ENCODE measurements at places on chromosomes 13 and 19.

- DNase-seq, result peak; percentile 45
Observed at GRCh38 chr19:48196933-48197665, 26.6 kb downstream of the ZSWIM9 start.

- no peak for DNase-seq
Observed at GRCh38 chr19:22603518-22604440, 30.3 kb upstream of the ZNF492 start.

DNA sequence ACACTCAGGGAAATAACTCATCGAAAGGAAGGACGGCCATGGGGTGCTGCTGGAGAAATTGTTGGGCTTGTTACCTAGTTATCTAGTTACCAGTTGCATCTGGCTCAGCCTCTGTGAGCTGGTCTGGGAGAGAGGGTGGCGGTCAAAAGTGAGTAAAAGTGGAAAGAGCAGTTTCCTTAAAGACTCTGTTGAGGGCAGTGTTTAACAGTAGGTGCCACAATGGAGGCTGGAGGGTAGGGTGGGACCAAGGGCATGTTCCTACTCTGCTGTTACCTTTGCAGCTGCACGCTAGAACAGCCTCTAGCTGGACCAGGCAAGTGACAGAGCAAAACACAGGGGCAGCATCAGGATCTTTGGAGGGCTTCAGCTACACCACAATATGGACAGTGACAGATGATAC lies 228.8 kb upstream of the STARD13 start:
- DNase-seq, result peak; percentile 72

GRCh38 chr13:23876265-23876664 lies 12.9 kb downstream of the MIPEP start:
- DNase-seq, result peak; percentile 23

- DNase-seq, result no peak
Observed at GRCh38 chr19:56705939-56706338, 34.4 kb upstream of the ZNF835 start.

- DNase-seq, result peak; percentile 84
Observed at GRCh38 chr13:107203146-107203847, 635.4 kb upstream of the ARGLU1 start.

DNA sequence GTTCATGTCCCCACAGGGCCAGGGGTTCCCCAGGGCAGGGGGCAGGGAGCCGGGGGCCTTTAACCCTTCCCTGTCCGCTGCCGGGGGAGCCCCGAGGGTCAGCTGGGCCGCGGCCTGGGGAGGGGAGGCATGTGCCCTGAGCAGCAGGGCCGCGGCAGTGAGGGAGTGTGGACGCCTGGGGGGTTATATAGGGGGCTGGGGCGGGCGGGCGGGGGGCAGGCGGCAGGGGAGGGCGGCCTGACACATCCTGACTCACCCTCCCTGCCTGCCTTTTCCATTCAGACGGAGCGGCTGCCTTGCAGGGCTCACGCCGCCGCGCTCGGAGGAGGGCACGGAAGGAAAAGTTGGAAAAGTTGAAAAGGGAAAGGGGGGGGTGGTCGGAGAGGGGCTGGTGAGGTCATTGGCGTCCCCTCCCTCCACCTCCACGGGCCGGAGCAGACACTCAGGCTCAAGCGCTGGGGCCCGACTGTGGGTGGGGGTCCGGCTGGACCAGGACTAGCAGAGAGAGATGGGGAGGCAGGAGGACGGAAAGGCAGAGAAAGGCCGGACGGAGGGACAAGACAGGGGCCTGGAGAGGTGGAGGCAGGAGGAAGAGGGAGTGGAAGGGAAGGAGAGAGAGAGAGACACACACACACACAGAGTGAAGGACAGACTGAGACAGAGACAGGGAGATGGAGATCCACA lies at the start of gene IL11:
TSS of gene IL11 (minus strand) at position 159 of the 684 bp plus-strand sequence. CDS start at position 6, 153 bp downstream.
- DNase-seq, result peak; percentile 73

GRCh38 chr19:3821857-3822364 lies 35.7 kb upstream of the MATK start:
- peak; percentile 64 for DNase-seq

DNA sequence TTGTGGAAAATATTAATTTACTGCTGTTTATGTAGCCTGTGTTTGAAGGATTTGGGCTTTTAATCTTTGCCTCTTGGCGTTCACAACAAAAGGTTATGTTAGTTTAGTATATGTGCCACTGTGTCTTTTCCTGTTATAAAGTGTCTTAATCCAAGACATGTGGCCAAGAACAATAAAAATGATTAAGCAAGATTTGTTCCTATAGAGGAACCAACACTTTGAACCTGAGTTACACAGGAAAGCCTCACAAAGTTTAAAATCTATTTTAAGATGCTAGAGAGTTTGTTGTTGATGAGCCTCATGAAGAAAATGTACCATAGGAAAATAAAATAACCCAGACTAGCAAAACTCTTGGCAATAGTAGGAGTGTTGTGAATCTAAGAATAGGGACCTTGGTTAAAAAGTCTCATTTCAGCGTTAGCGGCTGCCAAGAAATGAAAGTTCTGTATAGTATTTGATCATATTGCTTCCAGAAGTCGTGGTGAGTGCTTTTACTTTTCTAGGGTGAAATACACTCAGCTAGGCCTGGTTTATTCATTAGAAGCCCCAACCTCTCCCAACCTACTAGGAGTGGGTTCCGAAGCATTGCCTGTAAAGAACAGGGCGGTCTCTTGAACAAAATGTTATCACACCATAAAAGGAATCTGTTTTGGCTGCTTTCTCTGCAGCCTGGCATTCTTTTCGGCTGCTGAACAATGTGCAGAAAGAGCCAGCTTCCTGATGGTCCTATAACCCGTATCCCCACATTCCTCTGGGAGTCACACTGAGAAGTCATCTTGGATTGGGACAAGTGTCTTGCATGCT lies 102.6 kb downstream of the LRCH1 start:
- DNase-seq, result peak; percentile 69

GRCh38 chr19:5823579-5824281 lies 15.8 kb downstream of the FUT6 start:
- peak; percentile 47 for DNase-seq

DNA sequence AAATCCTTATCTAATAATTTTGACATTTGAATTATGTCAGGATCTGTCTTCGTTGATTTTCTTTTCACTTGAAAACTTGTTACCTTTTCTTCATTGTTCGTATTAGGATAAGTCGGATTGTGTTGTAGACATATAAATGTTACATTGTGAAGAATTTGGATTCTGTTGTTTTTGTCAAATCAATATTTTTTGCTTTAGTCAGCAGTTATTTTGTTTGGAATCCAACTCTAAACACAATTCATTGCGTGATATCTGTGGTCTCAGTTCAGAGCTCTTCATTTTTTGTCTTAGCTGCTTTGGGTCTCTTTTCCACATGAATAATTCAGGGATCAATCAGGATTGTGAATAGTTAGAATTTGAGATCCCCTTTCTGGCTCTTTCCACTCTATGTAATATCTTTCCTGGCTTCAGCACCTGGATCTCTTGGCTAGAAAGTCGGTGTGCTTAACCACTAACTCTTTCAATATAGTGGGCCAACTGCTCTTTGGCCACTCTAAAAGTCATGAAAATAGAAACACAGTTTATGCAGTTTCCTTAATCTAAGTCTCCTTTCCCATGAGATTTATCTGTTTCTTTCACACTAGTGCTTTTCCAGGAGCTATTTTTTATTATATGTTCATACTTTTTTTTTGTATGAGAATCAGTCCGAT lies 2494.2 kb upstream of the PCDH20 start:
- DNase-seq, result no peak

DNA sequence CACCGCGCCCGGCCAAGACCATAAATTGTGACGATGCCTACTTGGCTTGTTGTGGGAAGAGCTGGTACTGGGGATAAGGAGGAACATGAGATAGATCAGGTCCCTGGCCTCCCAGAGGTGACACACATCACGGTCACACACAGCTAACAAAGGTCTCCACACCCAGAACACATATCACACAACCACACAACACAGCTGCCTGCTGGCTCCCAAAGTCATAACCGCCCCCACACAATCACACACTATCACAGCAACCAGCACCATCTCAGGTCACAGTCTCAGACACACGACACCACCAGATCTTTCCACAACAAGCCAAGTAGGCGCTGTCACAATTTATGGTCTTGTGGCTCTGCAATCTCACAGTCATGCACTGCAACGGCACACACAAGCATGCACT lies 5.7 kb downstream of the COL5A3 start:
- no peak for DNase-seq

- DNase-seq, result peak; percentile 72
Observed at GRCh38 chr19:13154241-13154778, 4.1 kb downstream of the IER2 start.

DNA sequence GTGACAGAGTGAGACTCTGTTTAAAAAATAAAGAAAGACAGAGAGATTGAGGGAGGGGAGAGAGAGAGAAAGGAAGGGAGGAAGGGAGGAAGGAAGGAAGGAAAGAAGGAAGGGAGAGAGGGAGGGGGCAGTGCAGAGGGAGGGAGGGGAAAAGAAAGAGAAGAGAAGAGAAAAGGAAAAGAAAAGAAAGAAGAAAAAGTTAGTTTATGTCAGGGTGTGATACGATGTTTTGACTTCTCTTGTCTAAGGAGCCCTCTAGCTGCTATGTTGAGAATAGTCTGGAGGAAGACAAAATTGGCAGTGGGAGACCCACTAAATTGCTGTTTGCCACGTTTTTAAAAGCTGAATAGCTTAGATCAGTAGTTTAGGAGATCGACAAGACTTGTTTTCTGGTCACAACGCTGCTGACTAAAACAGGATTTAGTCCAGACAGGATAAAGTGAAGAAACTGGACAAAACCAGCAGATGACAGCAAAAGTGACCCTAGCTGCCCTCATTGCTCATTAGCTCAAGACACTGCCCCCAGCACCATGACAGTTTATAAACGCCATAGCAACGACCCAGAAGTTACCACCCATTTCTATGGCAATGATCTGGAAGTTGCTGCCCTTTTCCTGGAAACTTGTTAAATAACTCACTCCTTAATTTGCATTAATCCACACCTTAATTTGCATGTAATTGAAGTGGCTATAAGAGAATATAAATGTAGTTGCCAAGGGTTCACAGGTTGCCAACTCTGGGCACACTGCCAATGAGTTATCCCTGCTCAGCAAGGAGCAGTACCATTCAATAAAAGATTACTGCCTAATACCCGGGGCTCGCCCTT lies 11.1 kb downstream of the TEX101 start:
- peak; percentile 46 for DNase-seq

DNA sequence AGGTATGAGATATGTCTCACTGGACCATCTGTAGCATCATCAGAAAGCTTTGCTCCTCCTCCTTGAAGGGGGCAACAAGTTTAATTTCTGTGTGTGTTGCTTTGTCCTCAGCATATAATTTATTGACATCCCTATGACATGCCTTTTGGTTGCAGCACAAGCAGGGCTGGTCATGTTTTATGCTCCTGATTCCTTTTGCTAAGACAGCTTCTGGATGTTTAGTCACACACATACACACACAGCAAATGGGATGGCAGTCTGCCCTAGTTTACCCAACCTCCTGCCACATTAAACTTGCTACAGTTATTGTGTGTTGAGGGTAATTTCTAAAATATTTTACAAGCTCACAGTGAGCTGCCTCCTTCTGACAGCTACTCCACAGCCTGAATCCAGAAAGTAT lies 217.9 kb upstream of the RXFP2 start:
- no peak for DNase-seq

GRCh38 chr13:52447354-52447753 lies 3.1 kb downstream of the VPS36 start:
- DNase-seq, result no peak

GRCh38 chr19:13995878-13996765 lies 10.0 kb downstream of the RFX1 start:
- no peak for DNase-seq

- DNase-seq, result no peak
Observed at GRCh38 chr19:16886305-16886880, 2.4 kb upstream of the F2RL3 start.

DNA sequence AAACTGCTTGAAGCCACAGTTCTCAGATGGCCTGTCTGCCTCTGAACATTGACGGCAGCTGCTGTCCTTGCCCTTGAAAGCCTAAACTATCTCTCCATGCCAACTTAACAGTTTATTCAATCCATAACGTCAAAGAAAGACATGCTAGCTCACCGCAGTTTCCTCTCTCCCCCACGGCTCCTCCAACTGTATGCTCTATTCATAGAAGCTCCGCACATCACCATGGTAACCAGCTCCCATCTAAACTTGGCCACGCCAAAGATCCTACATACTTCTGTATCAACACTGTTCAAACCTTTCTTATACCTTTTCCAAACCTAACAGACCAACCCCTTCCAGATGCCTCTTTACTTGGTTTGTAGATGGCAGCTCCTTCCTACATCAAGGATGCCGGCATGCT lies 48.6 kb downstream of the ZNF91 start:
- no peak for DNase-seq

DNA sequence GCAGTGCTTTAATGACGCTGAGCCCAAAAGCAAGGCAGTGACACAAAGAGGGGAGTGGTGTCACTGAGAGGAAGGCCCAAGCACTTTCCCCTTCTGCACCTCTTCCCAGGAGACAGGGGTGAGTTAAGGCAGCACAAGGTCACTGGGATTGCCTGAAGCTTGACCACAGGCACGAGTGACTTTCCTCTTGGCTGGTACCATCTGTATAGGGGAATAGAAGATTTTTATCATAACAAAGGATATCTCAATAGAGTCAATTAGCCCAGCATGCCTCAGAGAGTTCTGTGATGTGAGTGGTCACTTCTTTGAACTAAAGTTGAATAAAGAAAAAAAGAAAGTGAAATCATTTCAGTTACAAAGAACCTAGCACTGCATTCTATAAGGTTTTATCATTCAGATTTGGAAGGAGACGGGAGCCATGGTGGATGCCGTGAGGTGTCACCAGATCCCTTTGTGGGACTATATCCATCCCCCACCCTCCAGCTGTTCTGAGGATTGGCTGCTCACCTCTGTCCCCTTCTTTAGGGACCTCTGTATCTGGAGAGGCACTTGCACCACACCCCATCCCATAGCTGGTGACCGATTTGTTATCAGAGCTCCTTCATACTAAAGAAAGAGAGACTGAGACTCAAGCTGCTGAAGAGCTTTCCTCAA lies 291.2 kb downstream of the DCT start:
- no peak for DNase-seq

DNA sequence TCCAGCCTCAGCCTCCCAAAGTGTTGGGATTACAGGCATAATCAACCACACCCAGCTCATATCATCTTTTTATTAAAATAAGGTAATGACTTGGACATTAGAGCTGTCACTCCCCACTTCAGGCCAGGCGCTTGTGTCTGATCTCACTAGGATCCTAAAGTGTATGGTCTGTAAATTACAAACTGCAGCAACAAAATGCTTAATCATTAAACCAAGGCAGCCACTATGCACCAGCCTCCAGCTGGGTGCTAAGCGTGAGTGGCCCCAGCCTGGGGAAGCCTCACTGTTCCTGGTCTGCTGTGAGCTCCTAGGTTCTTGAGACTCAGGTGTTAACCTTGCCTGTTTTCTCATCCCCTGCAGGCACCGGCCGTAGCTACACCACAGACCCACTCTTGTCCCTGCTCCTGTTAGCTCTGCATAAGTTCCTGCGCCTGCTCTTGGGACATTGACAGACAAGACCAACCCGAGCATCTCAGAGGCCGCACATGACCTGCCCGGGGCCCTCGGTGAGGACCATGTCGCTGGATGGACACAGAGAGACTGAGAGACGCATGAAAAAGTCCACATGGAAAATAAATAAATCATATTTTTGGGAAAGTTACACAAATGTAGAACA lies 37.8 kb downstream of the VSTM2B start:
- DNase-seq, result no peak

Measured in mesendoderm (in vitro differentiated cells).